ENCODE measurements at places on chromosomes 12 and 14.

GRCh38 chr12:12470751-12471306 is 91.8 kb downstream of the DUSP16 start:
- DNase-seq = no peak

GRCh38 chr12:124044809-124045321 is 71.8 kb downstream of the ZNF664 start:
- DNase-seq = no peak

- no peak for DNase-seq
Measured at GRCh38 chr14:51513281-51513680, 138.4 kb upstream of the FRMD6 start.

- DNase-seq = no peak
Measured at GRCh38 chr12:69880571-69880970, 55.5 kb downstream of the MYRFL start.

GRCh38 chr14:50620341-50620740 is 47.8 kb downstream of the SAV1 start:
- no peak for DNase-seq

GRCh38 chr12:118773956-118774723 is 207.2 kb upstream of the SRRM4 start:
- DNase-seq = no peak

DNA sequence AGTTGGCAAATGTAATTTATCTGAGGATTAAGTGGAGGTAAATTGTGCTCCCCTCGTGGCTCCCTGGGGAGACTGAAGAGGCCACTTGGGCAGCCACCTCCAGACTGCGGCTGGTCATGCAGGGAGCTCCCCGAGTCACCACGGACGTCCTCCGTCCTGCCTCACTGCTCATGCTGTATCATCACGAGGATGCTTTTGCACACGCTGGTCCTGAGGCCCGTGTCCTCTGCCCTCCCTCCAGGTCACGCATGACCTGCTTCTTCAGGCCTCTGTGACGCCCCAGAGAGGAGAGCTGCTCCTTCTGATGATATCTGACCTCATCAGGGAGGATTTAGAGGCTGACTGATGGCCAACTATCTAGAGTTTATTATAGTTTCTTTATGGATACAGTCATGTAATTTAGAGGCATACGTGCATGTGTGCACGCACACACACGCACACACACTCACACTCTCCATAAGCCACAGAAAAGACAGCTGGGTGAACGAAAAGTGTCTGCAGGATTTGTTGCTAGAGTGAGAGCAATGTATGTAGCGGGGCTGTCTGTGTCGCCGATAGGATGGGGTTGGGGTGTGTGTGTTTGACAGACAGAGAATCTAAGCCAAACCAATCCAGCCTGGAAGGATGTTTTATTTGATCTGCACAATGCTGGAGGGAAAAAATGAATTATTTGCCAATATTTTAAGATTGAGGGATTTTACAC is 160.0 kb downstream of the ADGRD1 start:
- no peak for DNase-seq

GRCh38 chr12:113762155-113762881 is 203.8 kb downstream of the RBM19 start:
- no peak for DNase-seq

GRCh38 chr14:72880820-72881219 is 13.1 kb downstream of the DPF3 start:
- no peak for DNase-seq

GRCh38 chr14:95143808-95144620 is 13.3 kb downstream of the DICER1 start:
- no peak for DNase-seq

- DNase-seq = no peak
Measured at GRCh38 chr14:90277581-90278198, 21.3 kb downstream of the PSMC1 start.

DNA sequence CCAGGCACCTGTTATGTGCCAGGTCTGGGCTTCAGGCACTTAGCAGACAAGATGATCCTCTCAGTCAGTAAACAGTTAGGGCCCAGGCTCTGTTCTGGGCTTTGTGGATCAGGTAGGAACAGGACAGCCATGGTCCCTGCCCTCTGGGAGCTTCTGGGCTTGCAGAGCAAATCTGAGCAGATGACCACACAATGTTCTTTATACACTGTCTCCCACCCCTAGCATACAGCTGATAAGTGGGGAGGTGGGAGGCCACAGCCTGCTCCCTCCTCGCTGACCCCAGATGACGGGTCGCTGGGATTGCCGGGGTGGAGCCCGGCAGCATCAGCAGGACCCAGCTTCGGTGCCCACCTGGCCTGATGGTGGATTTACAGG is 53.1 kb upstream of the RIN3 start:
- DNase-seq = no peak

GRCh38 chr14:74693191-74693590 is 19.7 kb downstream of the AREL1 start:
- DNase-seq = no peak

- no peak for DNase-seq
Measured at GRCh38 chr14:98167275-98167674, 1104.7 kb downstream of the BCL11B start.

- no peak for DNase-seq
Measured at GRCh38 chr12:130783110-130783715, 55.8 kb downstream of the STX2 start.

- no peak for DNase-seq
Measured at GRCh38 chr12:118790578-118790977, 190.8 kb upstream of the SRRM4 start.

DNA sequence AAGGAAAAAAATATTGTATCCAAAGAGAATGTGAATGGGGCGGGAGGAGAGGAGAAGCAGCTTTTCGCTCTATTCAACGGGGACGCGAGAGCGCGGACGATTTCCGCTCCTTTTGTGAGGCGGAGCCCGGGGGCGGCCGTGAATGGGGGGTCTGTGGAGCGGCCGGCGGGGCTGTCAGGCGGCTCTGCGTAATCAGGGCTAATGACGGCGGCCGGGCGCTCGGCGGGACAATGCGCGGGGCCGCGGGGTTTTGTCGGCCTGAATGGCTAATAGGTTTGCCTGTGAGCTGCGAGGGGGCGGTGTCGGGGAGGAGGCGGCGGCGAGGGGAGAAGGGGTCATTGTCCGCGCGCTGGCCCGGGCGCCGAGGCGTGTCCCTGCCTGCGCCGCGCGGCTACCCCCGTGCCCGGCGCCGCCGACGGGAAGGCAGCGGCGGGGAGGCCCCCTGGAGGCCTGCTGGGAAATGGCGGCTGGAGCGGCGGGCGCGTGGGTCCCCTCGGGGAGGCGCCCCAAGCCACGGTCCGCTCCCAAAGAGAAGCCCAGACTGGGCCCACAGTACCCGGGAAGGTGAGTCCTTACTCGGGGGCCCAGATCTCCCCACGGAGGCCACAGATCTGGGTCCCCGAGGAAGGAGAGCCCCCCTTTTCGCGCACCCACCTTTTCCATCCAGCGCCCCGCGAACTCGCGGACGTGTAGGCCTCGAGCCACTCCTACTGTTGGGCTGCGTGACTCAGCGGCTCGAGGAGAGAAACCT is 6.0 kb downstream of the SIX6 start:
- no peak for DNase-seq

- DNase-seq = no peak
Measured at GRCh38 chr12:49929581-49929980, 21.0 kb upstream of the AQP2 start.

DNA sequence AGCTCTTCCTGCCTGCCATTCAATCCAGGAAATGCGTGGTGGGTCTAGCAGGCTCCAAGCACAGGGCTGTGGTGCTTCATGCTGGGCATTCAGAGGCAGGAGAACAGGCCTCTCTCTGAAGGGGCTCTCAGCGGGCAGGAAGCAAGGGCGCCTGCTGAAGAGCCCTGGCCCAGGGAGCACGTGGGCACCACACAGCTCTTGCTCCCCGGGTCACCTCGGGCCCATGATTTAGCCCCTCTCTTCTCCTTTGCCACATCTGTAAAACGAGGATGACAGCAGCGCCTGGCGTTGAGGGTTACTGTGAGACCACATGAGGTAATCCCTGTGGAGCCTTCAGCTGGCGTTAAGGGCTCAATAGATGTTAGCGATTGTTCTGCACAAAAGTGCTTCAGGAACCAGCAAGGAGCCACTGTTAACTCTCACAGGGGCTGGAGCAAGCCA is 37.6 kb upstream of the SPTLC2 start:
- DNase-seq = no peak

GRCh38 chr12:110537605-110538409 is 35.7 kb downstream of the RAD9B start:
- DNase-seq = no peak

GRCh38 chr12:55720894-55721444 is 776 bp downstream of the RDH5 start:
- DNase-seq = no peak

- no peak for DNase-seq
Measured at GRCh38 chr14:61102549-61103466, 121.8 kb downstream of the SLC38A6 start.

- no peak for DNase-seq
Measured at GRCh38 chr14:58238252-58239243, 6.1 kb upstream of the PSMA3 start.

DNA sequence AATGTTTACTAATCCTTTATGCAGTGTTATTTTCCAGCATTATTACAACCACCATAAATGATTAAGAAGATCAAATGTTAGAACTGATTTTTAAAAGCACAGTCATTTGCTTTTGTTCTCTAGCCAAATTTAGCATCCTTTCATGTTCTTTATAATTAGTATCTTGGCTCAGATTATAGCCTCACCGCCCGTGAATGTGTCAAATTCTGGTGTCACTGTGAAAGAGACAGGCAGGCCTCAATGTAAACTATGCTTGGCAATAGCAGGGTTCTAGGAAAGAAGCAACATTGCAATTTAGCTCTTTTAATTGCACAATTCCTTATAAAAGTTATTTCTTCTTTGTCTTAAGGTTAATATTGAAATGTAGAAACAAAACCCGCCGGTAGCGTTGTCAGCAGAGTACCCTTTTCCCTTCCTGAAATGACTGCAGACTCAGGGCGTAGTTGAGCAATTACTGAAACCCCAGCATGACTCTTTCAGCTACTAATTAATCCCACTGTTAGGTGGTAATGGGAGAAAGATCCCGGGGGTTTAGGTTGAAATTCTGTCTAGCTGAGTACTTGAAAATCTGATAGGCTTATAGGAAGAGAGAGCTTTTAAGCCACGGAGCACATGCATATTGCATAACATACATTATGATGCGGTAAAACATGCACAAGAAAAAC is 1600.5 kb upstream of the SEL1L start:
- no peak for DNase-seq

GRCh38 chr14:53376064-53376463 is 222.9 kb upstream of the DDHD1 start:
- no peak for DNase-seq

GRCh38 chr12:125300249-125300648 is 235.0 kb downstream of the AACS start:
- DNase-seq = no peak

GRCh38 chr12:89672589-89672979 is 36.1 kb downstream of the ATP2B1 start:
- DNase-seq = no peak

DNA sequence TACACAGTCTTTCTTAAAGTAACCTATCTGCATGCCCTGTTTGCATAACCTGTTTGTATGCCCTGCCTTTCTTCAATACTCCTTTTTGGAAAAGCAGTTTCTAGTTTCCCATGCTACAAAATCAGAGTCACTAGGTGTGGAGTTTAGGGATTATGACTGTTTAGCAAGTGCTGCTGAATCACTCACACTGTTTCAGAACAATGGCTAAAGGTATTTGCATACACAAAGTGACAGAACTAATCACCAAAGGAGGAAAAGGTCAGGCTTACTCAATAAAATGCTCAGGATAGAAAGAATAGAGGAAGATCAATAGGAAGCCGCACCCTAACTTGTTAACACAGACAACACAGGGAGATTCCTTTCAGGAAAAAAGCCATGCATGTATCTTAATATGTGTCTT is 19.4 kb downstream of the EGLN3 start:
- no peak for DNase-seq

DNA sequence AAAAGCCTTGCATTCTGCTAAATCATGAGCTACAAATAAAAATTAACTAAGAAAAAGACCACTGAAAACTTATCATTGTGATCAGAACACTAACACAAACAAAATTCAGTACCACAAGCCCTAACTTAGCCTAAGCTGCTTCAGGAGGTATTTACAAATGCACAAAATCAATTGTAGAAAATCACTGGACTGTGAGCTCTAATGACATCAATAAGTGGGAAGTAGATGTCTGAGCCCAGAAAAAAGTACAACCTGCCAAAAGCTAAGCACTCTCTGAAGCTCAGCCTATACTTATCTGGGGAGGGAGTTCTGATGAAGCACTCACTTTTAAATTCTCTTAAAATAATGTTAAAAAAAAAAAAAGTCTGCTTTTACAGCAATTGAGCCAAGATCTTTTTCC is 92.9 kb downstream of the SLCO1B1 start:
- no peak for DNase-seq

GRCh38 chr14:99435327-99435726 is 45.3 kb downstream of the SETD3 start:
- no peak for DNase-seq

All from activated naive CD4-positive, alpha-beta T cell (primary cell).